Iris pigment epithelial cell (primary cell): ENCODE measurements at places on chromosomes 6 and 20.

DNA sequence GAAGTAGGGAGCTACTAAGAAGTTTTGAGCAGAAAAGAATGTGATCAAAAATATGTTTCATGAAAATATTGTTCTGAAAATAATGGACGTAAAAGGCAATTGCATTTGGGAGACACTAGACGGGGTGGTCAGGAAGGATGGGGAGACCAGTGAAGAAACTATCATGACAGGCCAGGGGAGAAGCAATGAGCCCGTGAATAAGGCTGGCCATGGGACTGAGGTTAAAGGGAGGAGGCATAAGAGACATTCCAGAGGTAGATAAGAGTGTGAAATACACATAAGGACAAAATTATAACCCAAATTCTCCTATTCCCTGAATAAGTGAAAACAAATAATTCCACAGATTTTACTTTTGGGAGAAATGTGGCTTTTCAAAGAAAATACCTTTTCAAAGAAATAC is 51.7 kb downstream of the MARCKS start:
- DNase-seq: peak; percentile 12

DNA sequence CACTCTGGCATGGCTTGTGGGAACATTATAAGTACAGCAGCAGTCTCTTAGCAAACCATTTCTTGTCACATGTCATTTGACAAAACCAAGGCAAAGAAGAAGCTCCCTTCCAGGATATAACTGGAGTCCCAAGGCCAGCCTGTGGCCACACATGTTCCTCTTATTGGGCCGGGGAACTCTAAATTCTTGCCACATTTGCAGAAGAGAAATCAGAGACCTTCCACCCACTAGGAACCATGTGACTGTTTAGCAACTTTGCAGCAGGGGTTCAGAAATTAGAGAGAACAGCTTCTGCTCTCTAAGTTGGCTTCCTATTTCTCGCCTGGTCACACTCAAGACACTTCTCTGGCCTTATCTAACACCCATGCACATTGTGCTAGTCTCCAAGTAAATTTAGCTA is 20.4 kb upstream of the MEP1A start:
- no peak for DNase-seq

DNA sequence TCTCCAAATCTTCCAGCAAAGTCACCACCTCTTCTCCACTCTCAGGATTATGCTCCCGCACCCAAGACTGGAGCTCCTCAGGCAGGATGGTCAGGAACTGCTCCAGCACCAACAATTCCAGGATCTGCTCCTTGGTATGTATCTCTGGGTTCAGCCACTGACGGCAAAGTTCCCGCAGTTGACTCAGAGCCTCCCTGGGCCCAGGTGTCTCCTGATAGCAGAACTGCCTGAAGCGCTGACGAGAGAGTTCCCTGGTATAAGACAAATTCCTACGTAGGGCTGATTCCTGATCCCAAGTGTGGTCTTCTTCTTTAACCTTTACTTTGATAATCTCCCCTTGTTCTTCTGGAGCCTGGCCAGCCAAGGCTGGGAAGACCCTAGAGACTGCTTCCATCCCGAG is 60.6 kb downstream of the GPX5 start:
- no peak for DNase-seq

- DNase-seq: no peak
Observed at GRCh38 chr20:41191562-41192500, 54.5 kb downstream of the PLCG1 start.

- peak; percentile 14 for DNase-seq
Observed at GRCh38 chr6:15096894-15097837, 148.7 kb upstream of the JARID2 start.

GRCh38 chr6:118896339-118897136 is 2.6 kb downstream of the ASF1A start:
- DNase-seq: peak; percentile 71

DNA sequence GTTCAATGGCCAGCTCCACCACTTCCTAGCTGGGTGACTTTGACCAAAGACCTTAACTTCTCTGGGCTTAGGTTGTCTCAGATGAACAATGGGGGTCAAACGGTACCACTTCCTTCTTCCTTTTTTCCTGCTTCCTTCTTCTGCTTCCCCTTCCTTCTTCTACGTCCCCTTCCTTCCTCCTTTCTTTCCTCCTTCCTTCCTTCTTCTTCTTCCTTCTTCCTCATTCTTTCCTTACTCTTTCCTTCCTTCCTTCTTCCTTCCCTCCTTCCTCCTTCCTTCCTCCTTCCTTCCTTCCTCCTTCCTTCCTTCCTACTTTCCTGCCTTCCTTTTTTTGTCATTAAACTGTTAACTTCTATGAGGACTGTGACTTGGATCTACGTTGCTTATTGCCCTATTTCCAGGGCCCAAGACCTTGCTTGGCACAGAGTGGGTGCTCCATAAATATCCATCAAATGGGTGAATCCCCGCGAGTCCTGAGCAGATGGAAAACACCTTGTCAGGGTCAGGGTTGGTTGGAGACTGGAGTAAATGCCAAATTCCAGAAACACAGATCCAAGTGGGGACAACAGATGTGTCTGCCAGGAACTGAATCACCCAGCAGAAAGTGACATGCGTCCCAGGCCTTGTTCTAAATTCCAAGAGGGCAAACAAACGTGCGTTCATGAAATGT is 243.3 kb downstream of the PREX1 start:
- no peak for DNase-seq

DNA sequence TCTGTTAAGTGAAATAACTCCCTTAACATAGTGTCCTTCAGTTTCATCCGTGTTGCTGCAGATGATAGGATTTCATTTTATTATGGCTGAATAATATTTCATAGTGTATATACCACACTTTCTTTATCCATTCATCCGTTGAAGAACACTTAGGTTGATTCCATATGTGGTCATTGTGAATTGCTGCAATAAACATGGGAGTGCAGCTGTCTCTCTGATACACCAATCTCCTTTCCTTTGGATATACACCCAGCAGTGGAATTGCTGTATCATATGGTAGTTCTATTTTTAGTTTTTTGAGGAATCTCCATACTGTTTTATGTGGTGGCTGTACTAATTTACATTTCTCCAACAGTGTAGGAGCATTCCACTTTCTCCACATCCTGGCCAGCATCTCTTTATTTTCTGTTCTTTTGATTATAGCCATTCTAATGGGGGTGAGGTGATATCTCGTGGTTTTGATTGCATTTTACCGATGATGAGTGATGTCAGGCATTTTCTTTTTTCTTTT is 193.2 kb downstream of the SLC16A10 start:
- no peak for DNase-seq

- DNase-seq: no peak
Observed at GRCh38 chr6:90811596-90812226, 224.8 kb upstream of the MAP3K7 start.
